ENCODE measurements at places on chromosomes 5 and 9.

GRCh38 chr5:146447734-146448380 lies 724 bp downstream of the TCERG1 start:
- DNase-seq: no peak

GRCh38 chr9:93846349-93846748 lies 108.8 kb downstream of the BARX1 start:
- no peak for DNase-seq

- no peak for DNase-seq
These were observed 75.2 kb downstream of the LMNB1 start for GRCh38 chr5:126852091-126852571.

GRCh38 chr5:50697739-50698138 lies 31.3 kb downstream of the PARP8 start:
- DNase-seq: no peak

- DNase-seq: no peak
These were observed 68.7 kb downstream of the ACTL7B start for GRCh38 chr9:108786901-108787689.

GRCh38 chr9:110414471-110414870 lies 76.8 kb upstream of the TXNDC8 start:
- DNase-seq: no peak

DNA sequence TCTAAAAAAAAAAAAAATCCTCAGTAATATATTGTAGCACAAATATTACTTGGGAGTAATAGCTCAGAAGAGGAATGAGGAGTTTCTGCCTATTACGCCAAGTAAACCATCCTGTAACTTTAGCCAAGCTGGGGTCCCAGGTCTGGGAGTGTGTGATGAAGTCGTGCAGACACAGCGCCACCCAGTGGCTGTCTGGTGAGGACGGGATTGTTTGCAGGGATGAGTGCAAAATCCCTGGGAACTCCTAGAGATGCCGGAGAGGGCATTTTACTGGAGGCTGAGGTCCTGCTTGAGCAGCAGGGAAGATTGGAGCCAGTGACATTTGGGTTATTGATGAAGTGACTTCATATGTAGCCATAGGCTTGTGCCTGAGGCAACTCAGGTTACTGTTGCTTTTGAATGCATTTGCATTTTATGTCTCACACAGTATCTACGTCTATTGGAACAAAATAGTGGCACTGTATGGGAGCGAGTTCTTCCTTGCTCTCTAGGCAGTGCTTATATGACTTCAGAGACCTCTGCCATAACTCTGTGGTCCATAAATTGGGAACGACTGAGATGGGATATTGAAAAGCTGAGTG lies 72.8 kb downstream of the PSAT1 start:
- DNase-seq: no peak

- DNase-seq: no peak
These were observed 6.0 kb upstream of the STXBP1 start for GRCh38 chr9:127606043-127606442.

- DNase-seq: no peak
These were observed 39.7 kb downstream of the RAPGEF6 start for GRCh38 chr5:131595088-131596033.

- no peak for DNase-seq
These were observed 20.1 kb upstream of the COL15A1 start for GRCh38 chr9:98923451-98924123.

DNA sequence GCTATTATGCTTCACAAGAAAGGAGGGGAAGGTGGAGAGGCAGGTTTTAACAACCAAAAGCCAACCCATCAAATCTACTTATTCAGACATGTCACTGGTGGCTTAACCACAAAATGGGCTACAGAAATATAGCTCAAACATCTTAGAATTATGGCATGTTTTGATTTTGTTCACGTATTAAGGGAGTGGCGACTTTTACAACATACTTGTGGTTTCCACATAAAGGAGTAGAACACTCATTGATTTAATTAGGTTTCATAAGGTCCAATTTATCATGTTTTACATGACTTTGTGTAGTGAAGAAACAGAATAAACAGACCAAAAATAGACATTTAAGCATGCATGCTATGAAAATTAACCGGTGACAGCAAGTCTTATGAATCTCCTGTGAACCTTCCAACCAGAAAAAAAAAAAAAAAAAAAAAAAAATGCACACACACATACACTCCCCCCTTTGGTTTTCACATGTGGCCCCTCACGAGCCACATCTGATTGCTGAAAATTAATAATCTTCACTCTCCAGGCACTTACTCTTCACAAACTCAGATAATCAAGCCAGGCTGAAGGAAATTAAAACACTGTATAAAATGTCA lies 5.4 kb downstream of the ZNF608 start:
- no peak for DNase-seq

- DNase-seq: no peak
These were observed 12.5 kb downstream of the NPM1 start for GRCh38 chr5:171400169-171400568.

DNA sequence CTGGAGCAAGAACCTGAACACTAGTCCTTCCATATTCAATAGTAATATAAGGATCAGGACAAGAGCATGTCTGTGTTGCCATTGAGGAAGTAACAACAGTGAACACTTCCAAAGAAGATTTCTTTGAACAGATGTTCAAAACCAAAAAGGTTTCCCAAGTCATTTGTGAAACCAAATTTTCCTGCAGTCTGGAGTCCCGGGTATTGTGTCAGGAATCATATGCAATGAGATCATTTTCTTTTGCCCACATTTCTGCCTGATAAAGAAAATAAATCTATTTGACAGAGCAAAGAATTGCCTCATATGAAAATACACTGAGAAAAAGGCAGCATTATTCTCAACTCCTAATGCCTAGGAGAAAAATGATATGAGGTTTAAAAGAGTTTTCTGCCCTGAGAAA lies 151.7 kb downstream of the SNX18 start:
- DNase-seq: no peak

- DNase-seq: no peak
These were observed 48.2 kb upstream of the DPYSL3 start for GRCh38 chr5:147557876-147558745.

- DNase-seq: no peak
These were observed 34.9 kb downstream of the ALDH1A1 start for GRCh38 chr9:72917892-72918509.

DNA sequence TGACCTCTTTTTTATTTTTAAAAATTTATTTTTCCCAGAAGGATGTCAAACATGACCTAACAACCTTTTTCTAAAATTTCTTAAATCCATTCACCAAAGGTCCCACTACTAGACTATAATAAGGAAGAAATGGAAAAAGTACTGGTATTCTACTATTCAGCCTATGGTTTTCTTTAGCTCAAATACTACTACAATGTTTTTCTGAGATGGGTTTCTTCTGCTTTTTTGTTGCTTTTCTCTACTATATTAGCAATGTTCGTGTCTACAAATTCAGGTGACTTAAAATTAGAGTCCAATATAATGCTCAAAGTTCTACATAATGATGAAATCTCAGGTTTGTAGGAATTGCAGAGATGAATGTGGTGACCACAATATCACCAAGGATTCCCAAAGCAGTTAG lies 7.9 kb downstream of the ERP44 start:
- no peak for DNase-seq

GRCh38 chr9:70229579-70229978 lies 29.2 kb upstream of the SMC5 start:
- DNase-seq: no peak

Measured in SIG-M5 (cell line).